Globus pallidus (tissue), 1 donor: ENCODE measurements at places on chromosomes 3 and 15.

DNA sequence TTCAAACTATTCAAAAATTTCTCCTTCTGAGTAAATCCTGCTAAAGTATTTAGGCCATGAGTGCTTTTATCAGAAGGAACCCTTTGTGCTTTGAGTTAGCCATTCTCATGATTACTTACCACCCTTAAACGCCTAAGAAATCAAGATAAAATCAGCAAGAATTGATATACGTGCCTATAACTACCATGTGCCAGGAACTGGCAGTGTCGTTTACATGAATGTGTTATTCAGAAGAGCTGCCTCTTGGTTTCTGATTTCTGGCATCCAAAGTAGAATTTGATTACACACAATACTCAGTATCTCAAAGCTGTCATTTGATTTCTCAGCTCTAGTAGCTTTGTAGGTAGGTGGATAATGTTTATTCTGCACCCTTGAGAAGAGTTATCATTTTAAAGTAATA lies 351.3 kb upstream of the CCDC54 start:
- peak; percentile 61 for DNase-seq

DNA sequence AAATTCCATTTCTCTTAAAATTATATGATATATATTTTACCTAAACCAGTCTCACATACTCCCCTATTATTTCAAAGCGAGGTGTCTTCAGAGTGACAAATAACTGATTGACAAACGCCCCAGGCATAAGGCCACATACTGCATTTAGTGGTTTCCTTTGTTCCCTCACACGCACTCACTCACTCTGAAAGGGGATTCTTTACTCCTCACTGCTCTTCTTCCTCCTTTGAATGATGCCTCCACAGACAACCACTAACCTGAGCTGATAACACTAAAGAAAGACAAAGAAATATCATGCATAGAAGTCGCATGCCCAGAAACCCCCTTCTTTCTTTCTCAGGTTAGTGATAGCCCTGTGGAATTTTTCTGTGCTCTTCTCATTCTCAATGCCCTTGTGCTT lies 24.1 kb upstream of the BBX start:
- no peak for DNase-seq

DNA sequence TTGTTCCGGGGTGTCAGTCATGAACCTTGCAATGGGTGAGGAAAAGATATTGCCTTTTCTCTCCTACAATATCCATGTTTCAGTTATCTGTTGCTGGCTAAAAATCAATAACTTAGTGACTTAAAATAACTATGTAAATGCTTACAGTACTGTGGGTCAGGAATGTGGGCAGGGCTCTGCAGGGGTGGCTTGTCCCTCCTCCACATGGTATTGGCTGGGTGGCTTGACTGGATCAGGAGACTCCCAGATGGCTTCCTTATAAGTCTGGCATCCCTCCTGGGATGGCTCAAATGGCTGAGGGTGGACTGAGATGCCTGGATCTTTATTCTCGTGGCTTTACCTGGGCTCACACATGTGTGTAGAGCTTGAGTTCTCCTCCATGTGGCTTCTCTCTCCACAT lies 47.5 kb downstream of the GTPBP8 start:
- DNase-seq = no peak

DNA sequence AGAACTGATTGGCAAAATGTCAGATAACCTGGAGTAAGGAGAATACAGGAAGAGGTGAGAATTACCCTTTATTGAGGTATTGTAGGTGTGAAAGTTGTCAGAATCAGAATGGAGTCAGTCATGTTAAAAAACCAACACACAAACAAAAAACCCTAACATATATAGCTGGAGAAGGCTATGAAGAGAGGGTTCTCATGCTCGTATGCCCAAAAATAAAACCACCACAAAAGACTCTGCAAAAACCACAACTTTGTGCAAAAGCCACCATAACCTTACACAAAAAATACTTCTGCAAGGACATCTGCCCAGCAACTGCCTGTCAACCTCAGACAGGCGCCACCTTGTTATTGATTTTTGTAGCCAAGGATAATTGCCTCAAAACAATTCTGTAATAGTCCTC lies 136.0 kb downstream of the CD47 start:
- no peak for DNase-seq
